Gastrocnemius medialis (tissue), 4 donors: ENCODE measurements at places on chromosomes 6 and 20.

GRCh38 chr20:63156221-63156671, 59.7 kb downstream of the YTHDF1 start:
- no peak for DNase-seq

DNA sequence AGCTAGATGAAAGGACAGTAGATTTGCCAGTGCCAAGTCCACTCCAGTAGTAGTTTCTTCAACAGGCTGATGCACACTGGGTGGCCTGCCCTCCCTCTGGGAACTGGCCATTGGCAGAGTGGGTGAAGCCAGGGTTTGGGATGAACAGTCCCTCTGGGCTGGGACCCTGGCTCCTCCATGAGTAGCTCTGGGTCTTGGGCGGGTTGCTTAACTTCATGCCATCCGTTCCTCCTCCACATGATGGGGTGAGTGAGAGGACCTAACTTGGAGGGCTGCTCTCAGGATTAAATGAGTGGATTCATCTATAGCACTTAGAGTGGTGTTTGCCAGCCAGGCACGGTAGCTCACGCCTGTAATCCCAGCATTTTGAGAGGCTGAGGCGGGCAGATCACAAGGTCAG, 47.2 kb downstream of the PLAGL2 start:
- DNase-seq = no peak

DNA sequence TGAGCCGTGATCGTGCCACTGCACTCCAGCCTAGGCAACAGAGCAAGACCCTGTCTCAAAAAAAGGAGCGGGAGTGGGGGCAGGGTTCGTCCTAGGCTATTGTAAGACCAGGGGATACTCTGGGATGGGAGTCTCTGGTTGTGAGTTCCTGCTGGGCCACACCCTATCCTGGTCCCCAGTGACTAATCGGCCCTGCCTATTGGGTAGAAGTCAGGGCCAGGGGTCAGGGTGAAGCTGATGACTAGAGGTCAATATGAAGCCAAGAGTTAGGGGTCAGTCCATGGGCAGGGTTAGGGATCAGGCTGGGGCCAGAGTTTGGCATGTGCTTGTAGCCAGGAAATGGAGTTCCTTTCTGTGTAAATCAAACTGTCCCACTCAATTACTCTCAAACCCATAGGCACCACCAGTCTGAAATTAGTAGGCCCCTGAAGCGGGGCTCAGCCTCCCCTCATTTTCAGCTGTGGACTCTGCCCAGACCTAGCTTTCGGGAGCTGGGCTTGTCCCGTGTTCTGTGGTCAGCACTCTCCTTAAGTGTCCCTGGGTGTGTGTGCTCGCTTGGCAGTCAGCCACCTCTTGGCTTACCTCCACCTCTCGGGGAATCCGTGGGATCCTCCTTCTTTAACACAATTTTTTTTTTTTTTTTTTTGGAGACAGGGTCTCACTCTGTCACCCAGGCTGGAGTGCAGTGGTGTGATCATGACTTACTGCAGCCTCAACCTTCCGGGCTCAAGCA, 1.8 kb downstream of the HSPA12B start:
- no peak for DNase-seq

GRCh38 chr6:9606435-9607134, 808.3 kb downstream of the TFAP2A start:
- no peak for DNase-seq

DNA sequence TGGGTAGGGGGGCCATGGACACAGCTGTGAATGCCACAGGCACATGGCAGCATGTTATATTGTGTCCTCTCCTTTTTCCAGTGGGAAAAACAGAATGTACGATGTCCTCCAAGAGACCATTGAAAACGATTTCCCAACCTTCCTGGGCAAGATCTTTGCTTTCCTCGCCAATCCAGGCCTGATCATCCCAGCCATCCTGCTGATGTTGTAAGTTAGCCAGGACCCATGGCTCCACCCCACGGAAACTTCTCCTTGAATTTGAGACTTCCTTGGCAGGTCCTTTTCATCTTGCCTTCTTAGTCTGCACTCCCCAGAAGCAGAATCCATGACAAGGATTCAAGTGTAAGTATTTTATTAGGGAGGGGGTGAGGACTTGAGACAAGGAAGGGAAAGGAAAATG, 28.2 kb upstream of the NOP56 start:
- peak; percentile 52 for DNase-seq

GRCh38 chr6:14743144-14743473, 502.8 kb upstream of the JARID2 start:
- no peak for DNase-seq

- DNase-seq = no peak
Measured at GRCh38 chr20:3875378-3875974, 13.7 kb upstream of the PANK2 start.

- DNase-seq = no peak
Measured at GRCh38 chr6:166864333-166864732, 92.0 kb downstream of the RNASET2 start.

- no peak for DNase-seq
Measured at GRCh38 chr6:142440600-142441293, 138.9 kb downstream of the ADGRG6 start.

DNA sequence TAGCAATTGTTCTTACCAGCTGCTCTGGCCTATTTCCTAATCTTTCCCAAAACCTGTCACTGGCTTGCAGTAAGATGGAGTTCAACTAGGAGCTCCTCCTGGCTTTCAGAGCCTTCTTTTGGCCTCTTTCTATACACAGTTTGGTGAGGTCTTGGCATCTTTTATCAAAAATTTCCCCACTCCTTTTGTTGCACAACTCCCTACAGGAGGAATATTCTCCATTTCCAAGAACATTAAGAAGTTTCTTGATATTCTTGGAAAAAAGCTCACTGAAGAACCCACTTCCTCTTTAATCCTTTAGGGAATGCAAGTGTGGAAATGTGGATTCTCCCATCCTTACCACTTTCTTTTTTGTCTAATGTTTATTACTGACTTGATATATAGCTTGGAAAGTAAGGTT, 171.3 kb upstream of the KCNK16 start:
- peak; percentile 6 for DNase-seq

- no peak for DNase-seq
Measured at GRCh38 chr6:116990679-116991078, 113.6 kb downstream of the RFX6 start.

DNA sequence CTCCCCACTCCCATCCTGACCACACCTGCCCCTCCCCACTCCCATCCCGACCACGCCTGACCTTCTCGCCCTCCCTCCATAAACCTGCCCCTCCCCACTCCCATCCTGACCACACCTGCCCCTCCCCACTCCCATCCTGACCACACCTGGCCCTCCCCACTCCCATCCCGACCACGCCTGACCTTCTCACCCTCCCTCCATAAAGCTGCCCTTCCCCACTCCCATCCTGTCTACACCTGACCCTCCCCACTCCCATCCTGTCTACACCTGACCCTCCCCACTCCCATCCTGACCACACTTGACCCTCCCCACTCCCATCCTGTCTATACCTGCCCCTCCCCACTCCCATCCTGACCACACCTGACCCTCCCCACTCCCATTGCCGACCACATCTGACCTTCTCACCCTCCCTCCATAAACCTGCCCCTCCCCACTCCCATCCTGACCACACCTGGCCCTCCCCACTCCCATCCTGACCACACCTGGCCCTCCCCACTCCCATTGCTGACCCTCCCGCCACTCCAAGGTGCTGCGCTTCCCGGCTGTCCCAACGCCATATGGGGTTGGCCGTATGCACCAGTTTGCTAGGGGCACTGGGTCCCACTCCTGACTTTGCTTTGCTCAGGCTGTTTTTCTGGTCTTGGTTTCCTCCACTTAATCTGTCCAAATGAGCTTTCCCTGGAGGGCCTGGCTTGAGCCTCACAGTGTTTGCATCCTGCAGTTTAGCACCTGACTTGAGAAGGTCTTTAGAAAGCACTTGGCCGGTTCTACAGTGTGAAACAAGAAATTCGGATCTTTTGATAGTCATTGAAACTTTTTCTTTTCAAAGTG, 2.9 kb downstream of the KIF25 start:
- DNase-seq = no peak

DNA sequence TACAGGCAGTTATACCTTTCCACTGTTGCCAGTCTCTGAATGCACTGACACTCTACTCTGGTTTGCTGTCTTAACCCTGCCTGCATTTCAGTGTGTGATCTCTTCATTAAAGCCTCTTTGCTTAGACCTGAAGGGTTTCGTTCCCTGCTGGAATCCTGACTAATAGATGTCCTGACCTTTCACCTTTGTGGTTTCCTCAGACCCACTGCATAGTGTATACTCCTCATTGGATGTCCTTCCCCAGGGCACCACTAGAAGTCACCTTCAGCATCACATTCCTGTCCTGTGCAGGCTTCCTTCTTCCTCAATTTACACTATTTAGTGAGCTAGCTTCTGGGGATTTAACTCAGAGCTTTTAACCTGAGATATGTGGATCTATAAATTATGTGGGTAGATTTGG, 120.6 kb downstream of the RCAN2 start:
- DNase-seq = no peak

- DNase-seq = peak; percentile 10
Measured at GRCh38 chr6:151240791-151241642, 1.2 kb downstream of the AKAP12 start.

DNA sequence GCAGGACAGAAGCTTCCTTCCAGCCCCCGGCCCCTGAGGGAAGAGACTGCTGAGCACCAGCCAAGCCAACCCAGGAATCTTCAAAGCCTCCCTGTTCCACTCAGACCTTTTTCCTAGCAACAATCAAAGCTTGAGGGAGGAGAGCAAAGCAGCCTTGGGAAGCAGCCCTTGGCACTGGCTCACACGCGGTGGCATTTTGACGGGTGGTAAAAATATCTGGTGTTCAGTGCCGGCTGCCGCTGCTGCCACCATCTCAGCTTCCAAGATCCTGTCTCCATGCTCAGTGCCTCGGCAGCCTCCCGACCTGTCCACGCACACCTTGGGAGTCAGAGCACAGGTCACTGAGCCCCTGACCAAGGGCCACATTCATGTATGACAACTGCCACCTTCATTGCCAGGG, 170.1 kb downstream of the LRFN2 start:
- peak; percentile 57 for DNase-seq

DNA sequence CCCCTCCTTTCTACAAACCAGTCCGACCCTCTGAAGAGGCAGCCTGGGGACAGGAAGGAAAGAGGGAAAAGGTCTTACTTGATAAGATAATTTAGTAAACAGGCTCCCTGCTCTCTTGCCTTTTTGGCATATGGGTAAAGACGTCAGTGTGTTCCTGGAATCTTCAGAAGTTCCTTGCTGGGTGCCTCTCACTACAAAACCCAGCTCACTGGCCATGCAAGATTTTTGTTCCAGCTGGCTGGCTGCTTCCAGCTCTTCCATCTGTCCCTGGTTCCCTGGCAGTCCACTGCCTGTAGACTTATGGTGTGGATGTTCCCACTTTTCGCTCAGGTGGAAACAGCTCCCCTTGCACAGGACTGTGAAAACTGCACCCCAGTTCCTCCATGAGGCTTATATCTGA, 57.4 kb downstream of the MOCS1 start:
- DNase-seq = no peak

DNA sequence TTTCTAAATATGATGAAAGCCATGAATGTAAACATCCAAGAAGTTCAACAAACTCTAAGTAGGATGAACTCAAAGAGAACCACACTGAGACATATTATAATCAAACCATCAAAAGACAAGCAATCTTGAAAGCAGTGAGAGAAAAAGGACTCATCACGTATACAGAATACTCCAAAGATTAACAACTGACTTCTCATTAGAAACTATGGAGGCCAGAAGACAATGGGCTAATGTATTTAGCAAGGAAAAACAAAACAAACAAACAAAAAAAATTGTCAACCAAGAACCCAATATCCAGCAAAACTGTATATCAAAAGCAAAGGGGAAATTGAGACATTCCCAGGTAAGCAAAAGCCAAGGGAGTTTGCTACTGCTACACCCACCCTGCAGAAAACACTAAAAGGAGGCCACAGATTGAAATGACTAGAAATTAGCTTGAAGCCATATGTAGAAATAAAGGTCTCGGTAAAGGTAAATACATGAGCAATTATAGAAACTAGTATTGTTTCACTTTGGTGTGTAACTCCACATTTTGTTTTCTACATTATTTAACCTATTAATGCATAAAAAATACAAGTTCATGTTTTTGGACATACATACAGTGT, 301.1 kb upstream of the QKI start:
- DNase-seq = no peak

DNA sequence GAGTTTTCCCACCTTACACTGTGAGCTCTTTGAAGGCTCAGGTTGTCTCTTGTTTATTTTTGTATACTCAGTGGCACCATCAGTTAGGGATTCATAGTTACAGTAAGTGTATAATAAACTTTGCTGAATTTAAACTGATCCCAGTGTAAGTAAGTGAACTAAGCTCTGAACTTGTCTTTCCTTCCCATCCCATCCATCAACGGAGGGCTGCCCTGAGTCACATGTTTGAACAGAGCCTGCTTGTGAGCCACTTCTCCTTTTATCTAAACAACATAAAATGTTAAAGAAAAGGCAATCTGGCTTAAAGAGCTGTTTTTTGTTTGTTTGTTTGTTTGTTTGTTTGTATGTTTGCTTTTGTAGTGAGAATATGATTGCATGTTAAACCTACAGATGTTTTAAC, 185.7 kb upstream of the MARCKS start:
- DNase-seq = no peak

DNA sequence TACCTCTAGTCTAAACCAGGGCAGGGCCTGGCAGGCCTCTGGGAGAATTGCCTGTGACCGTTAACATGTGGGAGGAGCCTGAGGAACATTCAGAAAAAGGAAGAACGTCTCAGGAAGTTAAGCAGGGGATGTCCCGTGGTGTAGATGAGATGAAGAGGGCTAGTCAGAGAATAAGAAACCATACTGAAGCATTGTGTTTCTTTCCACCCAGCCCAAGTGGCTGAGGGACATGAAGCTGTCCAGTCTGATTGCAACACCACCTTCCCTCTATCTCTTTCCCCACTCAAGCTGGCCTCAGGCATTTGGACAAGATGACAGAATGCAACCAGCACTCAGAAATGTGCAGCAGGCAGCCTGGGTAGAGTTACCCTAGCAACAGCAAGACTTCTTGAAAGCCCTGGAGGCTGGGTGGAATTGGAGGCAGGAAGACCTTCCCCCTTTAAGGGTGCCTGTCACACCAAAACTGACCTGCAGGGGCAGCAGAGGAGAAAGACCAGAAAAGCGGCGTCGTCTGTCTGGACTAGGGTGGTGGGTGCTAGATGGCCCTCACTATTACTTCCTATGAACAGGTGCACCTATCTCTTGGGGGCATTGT, 186.1 kb downstream of the UNC5CL start:
- no peak for DNase-seq

DNA sequence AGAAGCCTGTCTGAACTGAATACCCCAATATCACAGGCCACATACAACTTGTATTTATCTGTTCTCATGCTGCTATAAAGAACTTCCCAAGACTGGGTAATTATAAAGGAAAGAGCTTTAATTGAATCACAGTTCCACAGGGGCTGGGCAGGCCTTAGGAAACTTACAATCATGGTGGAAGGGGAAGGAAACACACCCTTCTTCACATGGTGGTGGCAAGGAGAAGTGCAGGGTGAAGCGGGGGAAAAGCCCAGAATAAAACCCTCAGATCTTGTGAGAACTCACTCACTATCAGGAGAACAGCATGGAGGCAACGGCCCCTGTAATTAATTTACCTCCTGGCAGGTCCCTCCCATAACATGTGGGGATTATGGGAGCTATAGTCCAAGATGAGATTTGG, 50.3 kb upstream of the FNDC1 start:
- no peak for DNase-seq
